Left renal cortex interstitium (tissue), 4 donors: ENCODE measurements at places on chromosomes 5 and 9. TPM values are rescaled to one million over a fixed set of nuclear protein-coding genes. Genes with fewer than 3 reads are reported as not detected.

TPPP gene
- 5.1 TPM for polyA plus RNA-seq

ARHGEF28 gene
- polyA plus RNA-seq: 46.8 TPM

- DNase-seq: no peak
Measured at GRCh38 chr5:58149746-58150145, 310.1 kb downstream of the PLK2 start.

SLC25A2 gene
- polyA plus RNA-seq: 0.14 TPM

GRCh38 chr5:42035526-42035925 is 110.4 kb downstream of the FBXO4 start:
- no peak for DNase-seq

SNX30 gene
- 19.1 TPM for polyA plus RNA-seq

GRCh38 chr5:41831155-41831554 is 39.1 kb downstream of the OXCT1 start:
- DNase-seq: no peak

CCDC180 gene
- polyA plus RNA-seq: 27.8 TPM

GRCh38 chr5:39178171-39178570 is 41.2 kb downstream of the FYB1 start:
- no peak for DNase-seq

ADAMTS16 gene
- polyA plus RNA-seq: 76.8 TPM

DNA sequence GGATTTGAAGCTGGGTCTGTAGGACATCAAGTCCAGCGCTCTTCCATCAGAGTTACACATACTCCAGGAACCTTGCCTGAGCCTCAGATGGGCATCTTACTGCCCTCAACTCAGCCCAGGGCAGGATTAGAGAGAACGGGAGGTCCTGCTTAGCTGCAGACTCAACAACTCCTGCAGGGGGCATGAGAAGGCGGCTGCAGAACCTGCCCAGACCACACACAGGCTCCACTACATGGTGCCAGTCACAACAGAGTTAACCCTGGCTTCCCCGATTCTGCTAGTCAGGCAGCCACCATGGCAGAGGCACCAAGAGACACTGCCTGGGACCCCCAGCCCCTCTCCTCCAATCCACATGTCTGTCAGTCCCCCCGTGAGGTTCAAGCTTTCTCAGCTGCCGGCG is 23.9 kb upstream of the CPLX2 start:
- DNase-seq: no peak

DNA sequence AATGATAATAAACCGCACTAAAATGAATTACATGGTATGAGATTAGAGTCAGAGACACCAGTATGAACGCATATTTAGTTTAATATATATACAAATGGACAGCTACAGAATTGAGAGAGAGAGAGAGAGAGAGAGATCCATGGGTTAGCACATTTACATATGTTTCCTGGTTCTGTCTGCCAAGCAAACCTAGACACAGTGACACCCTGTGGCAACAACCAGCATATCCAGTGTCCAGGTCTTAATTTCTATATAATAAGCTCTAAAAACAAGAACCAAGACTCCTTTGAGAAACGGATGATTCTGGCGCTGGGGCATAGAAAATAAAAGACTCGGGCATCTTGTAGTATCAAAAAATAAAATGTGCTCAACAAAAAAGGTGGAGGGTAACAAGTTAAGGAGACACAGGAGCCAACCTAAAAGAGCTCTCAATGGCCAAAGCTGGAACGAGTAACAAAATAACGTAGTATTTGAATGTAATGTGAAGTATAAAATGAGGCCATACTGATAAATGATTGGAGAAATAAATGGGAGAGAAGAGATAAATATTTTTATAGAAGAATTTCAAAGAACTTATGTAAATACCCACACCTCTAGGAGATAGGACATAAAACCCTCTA is 84.5 kb downstream of the RFX3 start:
- DNase-seq: no peak
